ENCODE measurements at places on chromosomes 2 and 18. TPM values are rescaled to one million over a fixed set of nuclear protein-coding genes. Genes with fewer than 3 reads are reported as not detected.
A peak's percentile ranks its signal among the peaks of the same experiment; 100 is the strongest.

DNA sequence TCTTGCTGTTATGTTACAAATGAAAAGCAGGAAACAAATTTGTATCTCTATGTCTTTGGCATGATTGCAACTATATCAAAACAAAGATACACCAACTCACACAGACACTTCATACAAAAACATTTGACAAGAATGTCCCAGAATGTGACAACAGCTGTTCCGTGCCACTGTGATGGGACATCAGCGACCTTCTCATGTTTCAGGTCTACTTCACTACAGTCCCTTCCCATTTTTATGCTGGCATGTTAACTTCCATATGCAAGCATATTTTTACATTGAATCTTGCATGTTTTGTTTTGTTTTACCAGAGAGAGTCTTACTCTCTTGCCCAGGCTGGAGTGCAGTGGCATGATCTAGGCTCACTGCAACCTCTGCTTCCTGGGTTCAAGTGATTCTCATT, 71.2 kb downstream of the STK25 start:
- DNase-seq = no peak

DNA sequence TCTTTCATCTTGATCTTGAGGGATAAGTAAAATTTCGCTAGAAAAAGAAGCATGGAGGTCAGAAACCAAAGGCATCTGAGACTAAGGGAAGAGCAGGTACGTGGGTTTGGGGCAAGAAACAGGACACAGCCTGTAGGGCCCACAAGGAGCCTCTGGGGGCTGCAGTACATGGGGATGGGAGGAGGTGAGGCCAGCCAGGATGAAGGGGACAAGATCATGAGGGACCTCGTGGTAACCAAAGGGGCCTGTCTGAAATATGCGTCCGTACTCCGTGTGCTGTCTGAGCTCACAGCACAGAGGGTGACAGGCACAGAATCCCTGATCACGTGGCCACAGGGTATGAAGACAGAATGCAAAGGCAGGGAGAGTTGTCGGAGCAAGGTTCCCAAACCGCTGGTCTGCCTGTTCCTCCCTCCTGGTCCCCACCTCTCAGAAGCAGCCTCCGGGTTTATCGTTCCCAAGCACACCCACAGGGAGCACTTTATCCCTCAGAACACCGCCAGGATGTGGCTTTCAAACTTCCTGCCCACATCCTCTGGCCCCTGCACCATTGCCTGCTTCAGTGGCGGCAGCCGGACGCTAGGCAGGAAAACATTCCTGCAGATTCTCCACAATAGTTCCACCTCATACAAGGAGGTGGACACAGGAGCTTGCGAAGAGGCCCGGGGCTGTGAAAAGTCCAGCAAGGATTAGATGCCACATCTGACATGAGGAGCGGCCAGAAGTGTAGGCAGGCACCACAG, 12.0 kb downstream of the TMEM163 start:
- DNase-seq = no peak

DNA sequence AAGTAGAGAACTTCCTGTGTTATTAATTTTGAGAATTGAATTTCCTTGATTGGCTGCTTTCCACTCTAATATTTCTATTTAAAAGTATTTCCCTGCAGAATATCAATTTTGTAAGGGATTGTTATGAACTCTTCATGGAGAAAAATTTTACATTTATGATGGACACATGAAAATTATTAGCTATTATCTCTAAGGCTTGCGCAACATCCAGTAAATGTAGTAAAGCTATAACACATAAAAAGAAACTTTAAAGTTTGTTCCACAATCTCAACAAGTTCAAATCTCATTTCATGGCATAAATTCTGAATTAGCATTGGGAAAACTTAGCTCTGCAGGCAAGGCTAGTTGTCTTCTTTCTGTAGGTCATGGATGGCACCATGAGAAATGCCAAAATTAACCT, 4.2 kb upstream of the EML4 start:
- no peak for DNase-seq

- no peak for DNase-seq
Observed at GRCh38 chr18:48151421-48152065, 221.1 kb upstream of the SMAD2 start.

- no peak for DNase-seq
Observed at GRCh38 chr2:154226931-154227330, 355.2 kb downstream of the GALNT13 start.

DNA sequence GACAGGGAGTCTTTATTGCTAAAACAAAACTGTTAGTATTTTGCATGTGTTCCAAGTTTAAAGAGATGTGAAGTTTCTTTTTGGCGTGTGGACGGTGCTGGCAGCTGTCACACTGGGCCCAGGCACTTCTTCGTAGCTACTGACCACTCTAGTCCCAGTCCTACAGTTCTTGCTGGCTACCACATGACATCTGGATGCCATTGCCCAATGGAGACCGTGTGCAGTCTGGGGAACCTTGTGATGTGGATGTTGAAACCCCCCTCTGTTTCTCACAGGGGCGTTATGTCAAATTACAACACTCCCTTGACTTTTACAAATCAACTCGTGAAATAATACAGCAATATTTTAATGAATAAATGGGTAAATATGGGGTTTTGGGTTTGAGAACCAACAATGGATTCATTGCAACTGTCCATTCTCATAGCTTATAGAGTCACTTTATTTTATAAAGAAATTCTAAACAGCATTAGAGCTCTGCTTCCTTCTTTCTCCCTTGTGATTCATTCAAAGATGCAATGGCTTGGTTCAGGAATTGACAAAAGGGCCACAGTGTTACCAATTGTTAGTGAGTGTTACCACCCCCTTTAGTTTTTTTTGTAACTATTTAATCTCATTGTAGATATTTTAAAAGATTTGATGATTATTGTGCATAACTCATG, 1.2 kb downstream of the GPD2 start:
- DNase-seq = no peak

DNA sequence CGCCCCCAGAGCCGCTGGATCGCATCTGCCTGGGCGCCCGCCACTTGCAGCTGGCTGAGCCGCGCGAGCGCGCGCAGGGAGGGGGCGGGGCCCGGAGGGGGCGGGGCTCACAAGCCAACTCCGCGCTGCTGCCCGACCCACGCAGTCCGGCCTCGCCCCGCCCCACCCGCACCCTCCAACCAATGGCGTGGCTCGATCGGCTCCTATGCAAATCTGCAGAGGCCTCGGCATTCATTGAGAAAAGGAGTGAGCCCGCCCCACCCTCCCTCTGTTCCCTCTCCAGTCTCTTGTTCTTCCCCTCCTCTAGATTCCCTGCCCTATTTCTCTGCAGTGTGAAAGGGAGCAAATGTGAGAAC, at the start of gene ALK:
TSS of gene ALK (minus strand) at position 27 of the 356 bp plus-strand sequence. CDS start 927 bp downstream, outside the sequence.
- no peak for DNase-seq

- no peak for DNase-seq
Observed at GRCh38 chr2:218005028-218005427, 2.2 kb upstream of the TNS1 start.

- DNase-seq = no peak
Observed at GRCh38 chr18:79570266-79571201, 109.1 kb upstream of the CTDP1 start.

DNA sequence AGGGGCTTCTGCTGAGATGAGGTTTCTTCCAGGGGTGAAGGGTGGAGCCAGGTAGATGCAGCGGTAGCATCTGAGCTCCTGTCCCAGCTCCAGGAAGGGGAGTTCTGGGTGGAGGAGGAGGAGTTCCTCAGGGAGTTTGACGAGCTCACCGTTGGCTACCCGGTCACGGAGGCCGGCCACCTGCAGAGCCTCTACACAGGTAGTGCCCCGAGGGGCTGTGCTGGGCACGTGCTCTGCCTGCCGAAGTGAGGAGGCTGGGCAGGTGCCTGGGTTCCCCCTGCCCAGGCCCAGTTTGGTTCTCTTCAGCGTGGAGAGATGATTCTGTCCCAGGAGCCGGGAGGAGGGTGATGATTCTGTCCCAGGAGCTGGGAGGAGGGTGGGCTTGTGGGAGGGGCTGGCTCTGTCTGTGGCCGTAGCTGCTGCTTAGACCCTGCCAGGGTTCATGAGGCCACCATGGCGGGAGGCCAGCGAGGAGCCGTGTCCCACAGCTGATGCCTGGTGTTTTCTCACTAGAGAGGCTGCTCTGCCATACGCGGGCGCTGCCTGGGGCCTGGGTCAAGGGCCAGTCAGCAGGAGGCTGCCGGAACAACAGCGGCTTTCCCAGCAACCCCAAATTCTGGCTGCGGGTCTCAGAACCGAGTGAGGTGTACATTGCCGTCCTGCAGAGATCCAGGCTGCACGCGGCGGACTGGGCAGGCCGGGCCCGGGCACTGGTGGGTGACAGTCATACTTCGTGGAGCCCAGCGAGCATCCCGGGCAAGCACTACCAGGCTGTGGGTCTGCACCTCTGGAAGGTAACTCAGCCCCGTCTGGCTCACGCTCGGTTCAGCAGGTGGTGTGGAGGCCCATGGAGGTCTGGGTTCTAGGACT, 8.2 kb downstream of the CAPN10 start:
- no peak for DNase-seq

DNA sequence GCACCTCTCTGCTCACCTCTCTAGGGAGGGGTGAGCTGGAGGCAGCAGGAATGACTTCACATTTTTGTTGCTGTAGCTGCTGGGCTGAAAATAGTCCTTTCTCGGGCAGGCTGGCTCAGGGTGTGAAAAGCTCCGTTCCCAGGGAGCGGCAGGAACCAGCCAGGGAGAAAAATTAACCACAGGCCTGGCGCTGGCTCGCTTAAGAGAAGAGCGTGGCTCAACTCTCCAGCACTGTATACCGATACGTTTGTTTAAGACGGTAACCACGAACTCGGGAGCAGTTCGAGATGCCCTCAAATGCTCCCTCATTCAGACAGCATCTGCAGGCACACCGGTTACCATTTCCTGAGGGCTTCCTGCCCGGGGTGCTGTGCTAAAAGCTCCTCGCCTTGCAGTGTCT, 129.6 kb downstream of the CELF4 start:
- peak; percentile 20 for DNase-seq

DNA sequence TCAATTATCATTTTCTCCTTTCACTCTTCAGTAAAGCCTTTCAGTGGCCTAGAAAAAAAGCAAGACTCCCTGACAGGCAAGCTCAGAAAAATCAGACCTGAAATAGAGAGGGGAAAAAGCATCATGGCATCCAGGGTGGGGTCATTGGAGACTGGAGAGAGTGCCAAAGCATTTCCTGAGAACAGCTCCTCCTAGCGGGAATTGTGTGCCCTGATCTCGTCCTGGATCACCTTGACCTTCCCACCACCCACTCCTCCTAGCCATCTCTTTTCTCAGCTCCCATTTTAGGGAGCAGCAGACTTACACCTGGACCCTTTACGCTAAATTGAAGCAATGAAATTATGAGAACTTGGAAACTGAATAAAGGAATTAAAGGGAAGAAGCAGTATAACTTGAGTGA, 176.6 kb downstream of the VWC2L start:
- no peak for DNase-seq

GRCh38 chr2:173254659-173255058, 100.0 kb upstream of the CDCA7 start:
- peak; percentile 50 for DNase-seq

- no peak for DNase-seq
Observed at GRCh38 chr18:33074125-33074524, 301.3 kb upstream of the KLHL14 start.

DNA sequence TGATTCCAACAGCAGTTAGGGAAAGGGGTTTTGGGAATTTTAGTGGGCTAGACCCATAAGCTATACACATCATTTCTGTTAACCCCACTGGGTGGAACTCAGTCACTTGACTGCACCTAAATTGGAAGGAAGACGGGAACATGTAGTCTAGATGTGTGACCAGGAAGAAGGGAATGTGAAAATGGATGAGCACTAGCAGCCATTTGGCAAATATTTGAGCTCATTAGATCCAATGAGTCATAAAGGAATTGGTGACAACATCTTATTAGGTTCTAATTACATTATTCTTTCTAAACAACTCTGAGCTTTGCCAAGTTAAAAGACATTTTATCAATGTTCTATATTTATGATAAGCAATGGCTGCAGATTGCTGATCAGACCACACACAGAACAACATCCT, 400.6 kb downstream of the IRS1 start:
- no peak for DNase-seq

GRCh38 chr2:218873359-218874194, 7.1 kb upstream of the WNT10A start:
- DNase-seq = no peak

ANKRD30BL gene
- total RNA-seq = not detected

ARMC9 gene
- total RNA-seq = 21.3 TPM

IL1F10 gene
- not detected for total RNA-seq

GALNT14 gene
- 80.7 TPM for total RNA-seq

TMEM247 gene
- total RNA-seq = not detected

CAVIN2 gene
- total RNA-seq = 0.51 TPM

TDRD15 gene
- total RNA-seq = not detected

RIT2 gene
- not detected for total RNA-seq

GAREM1 gene
- 2.0 TPM for total RNA-seq

RGPD3 gene
- total RNA-seq = 0.29 TPM

CYS1 gene
- 20.8 TPM for total RNA-seq

DDX18 gene
- 51.9 TPM for total RNA-seq
